ENCODE measurements at places on chromosomes 11 and 22.
A peak's percentile ranks its signal among the peaks of the same experiment; 100 is the strongest.

GRCh38 chr11:90757849-90758494, 535.1 kb upstream of the CHORDC1 start:
- no peak overlapping the region for H3K4me3 ChIP-seq
- DNase-seq, result no peak
- H3K4me1 ChIP-seq, result no peaks in the 10 kb centered on the region
- no peaks in the 10 kb centered on the region for H3K27me3 ChIP-seq
- H3K27ac ChIP-seq, result no peak overlapping the region
- no peaks in the 10 kb centered on the region for H3K36me3 ChIP-seq

DNA sequence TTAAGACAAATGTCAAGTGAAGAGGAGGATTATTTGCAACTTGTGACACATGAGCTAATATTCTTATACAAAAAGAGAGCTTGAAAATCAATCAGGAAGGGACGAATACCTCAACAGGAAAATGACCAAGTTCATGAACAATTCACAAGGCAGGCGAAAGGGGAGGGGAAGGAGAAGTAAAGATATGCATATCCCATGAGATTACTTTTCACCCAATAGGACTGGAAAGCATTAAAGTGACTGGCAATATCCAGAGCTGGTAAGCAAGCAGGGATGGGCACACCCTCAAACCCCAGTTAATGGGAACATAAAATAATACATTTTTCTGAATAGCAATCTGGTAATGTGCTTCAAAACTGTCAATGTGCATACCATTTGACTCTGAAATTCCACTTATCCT, 129.5 kb downstream of the SLC1A2 start:
- H3K4me1 ChIP-seq, result peaks cover 52% of the 10 kb centered on the region
- DNase-seq, result no peak
- no peak overlapping the region for H3K27ac ChIP-seq
- peaks cover 8% of the 10 kb centered on the region for H3K27me3 ChIP-seq

GRCh38 chr22:33871935-33872334, 48.3 kb downstream of the LARGE1 start:
- H3K4me3 ChIP-seq, result no peak overlapping the region
- no peaks in the 10 kb centered on the region for H3K27me3 ChIP-seq
- no peaks in the 10 kb centered on the region for H3K4me1 ChIP-seq
- DNase-seq, result no peak
- H3K27ac ChIP-seq, result no peak overlapping the region

- no peak overlapping the region for H3K27ac ChIP-seq
- no peaks in the 10 kb centered on the region for H3K36me3 ChIP-seq
- H3K4me1 ChIP-seq, result peaks cover 13% of the 10 kb centered on the region
- H3K4me3 ChIP-seq, result no peak overlapping the region
Measured at GRCh38 chr22:23888615-23889401, 5.4 kb upstream of the MIF start.

DNA sequence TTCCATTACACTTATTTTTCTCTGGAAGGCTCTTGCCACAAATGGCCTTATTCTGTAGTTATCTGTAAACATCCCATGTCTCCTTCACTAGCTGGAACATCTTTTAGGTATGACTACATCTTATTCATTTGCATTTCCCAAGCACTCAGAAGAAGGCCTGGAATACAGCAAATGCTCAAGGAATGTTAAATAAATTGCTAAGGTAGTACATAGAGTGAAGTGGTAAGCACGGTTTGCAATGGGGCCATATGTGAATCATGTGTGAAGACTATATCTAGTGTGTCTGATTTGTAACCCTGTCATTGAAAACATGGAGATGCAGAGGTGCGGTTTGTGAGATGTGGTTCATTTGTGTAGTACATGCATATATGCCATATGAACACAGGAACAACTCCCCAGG, 33.5 kb downstream of the GDPD4 start:
- peaks cover 14% of the 10 kb centered on the region for H3K27me3 ChIP-seq
- H3K27ac ChIP-seq, result no peak overlapping the region
- no peaks in the 10 kb centered on the region for H3K4me1 ChIP-seq
- no peak overlapping the region for H3K4me3 ChIP-seq
- no peak for DNase-seq
- no peaks in the 10 kb centered on the region for H3K36me3 ChIP-seq

GRCh38 chr11:75823946-75824345, 8.9 kb downstream of the UVRAG start:
- peaks cover 7% of the 10 kb centered on the region for H3K36me3 ChIP-seq
- peaks cover 16% of the 10 kb centered on the region for H3K4me1 ChIP-seq
- DNase-seq, result no peak
- no peak overlapping the region for H3K4me3 ChIP-seq
- H3K27ac ChIP-seq, result no peak overlapping the region

GRCh38 chr11:2933375-2934020, 4.3 kb upstream of the PHLDA2 start:
- H3K36me3 ChIP-seq, result peaks cover 3% of the 10 kb centered on the region
- H3K27ac ChIP-seq, result peak overlapping the region; percentile 23
- H3K27me3 ChIP-seq, result no peaks in the 10 kb centered on the region
- DNase-seq, result peak; percentile 48

GRCh38 chr11:41044747-41045146, 414.7 kb downstream of the LRRC4C start:
- no peak overlapping the region for H3K27ac ChIP-seq
- H3K36me3 ChIP-seq, result no peaks in the 10 kb centered on the region
- H3K27me3 ChIP-seq, result no peaks in the 10 kb centered on the region
- H3K4me1 ChIP-seq, result no peaks in the 10 kb centered on the region
- DNase-seq, result no peak
- no peak overlapping the region for H3K4me3 ChIP-seq

DNA sequence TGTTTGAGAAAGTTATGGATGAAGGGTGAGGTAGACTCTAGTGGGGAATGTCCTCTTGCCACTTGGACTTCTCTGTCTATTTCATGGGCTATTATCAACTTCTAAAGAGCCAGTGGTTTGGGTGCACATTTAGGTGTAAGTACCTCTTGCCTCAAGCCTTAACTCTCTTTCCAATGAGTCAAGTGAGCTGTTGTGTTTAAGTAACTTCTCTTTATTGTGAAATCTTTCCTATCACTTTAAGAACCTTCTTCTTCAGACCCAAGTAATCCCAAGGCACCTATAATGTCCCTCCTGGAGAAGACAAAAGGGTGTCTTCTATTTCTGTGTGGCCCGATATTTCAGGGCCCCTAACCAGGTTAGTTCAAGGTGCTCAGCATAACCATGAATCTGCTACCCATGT, 90.5 kb upstream of the VPREB1 start:
- H3K4me3 ChIP-seq, result no peak overlapping the region
- no peak overlapping the region for H3K27ac ChIP-seq
- H3K4me1 ChIP-seq, result peaks cover 4% of the 10 kb centered on the region
- no peaks in the 10 kb centered on the region for H3K36me3 ChIP-seq

DNA sequence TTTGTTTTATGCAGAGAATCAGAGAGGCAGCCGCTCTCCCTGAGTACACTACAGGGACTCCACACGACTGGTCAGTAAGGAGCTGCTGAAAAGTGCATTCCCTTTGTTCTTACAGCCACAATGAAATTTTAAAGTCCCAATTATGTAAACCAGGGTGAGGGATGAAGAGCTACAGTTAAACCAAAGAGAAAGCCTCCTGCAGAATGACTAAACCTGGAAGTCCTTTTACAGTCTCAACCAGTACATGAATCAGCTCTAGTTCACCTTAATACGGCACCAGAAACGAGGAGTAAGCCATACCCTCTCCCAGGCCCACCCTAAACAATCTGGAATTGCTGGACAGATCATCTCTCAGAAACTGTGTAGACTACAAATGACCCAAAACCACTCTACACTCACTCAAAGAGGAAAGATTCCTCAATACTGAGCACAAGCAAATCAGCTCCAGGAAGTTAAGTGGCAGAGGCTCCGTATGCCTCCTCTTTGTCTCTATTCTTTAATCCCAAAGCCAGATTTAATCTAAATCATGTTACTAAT, 113.1 kb downstream of the RBFOX2 start:
- peaks cover 3% of the 10 kb centered on the region for H3K27me3 ChIP-seq
- no peak for DNase-seq
- H3K4me1 ChIP-seq, result peaks cover 16% of the 10 kb centered on the region
- H3K4me3 ChIP-seq, result peak overlapping the region; percentile 3
- no peak overlapping the region for H3K27ac ChIP-seq

- H3K36me3 ChIP-seq, result no peaks in the 10 kb centered on the region
- H3K4me1 ChIP-seq, result no peaks in the 10 kb centered on the region
- no peak overlapping the region for H3K4me3 ChIP-seq
- H3K27ac ChIP-seq, result no peak overlapping the region
- no peaks in the 10 kb centered on the region for H3K27me3 ChIP-seq
- DNase-seq, result no peak
Measured at GRCh38 chr11:112523477-112523876, 262.8 kb upstream of the PLET1 start.

DNA sequence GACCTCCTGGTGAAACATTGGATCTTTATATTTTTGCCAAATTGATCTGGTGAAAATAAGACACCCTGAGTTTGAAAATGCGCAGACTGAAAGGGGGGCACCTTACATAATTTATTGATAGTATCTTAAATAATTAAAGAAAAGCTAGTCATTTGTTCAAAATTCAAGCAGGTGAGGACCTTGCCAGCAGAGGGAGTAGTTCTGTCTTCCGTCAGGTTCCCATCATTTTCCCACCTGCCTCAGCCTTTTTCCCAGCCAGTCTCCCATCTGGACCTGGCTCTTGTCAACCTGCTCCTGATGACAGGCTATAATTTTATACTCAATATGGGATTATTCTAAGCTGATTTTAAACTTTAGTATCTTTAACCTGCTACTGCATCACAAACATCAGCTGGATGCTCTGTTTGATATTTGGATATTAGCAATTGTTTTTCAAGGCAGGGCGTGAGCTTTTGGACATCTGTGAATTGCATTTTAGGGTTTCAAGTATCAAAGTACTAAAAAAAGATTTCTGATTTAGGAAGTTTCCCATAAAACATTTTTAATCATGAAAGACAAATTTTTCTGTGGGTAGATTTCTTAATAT, 132.0 kb downstream of the ELP4 start:
- no peak for DNase-seq
- no peak overlapping the region for H3K27ac ChIP-seq
- no peaks in the 10 kb centered on the region for H3K36me3 ChIP-seq
- no peaks in the 10 kb centered on the region for H3K27me3 ChIP-seq
- no peak overlapping the region for H3K4me3 ChIP-seq

GRCh38 chr11:26319906-26320305, 12.0 kb upstream of the ANO3 start:
- H3K36me3 ChIP-seq, result no peaks in the 10 kb centered on the region
- H3K27me3 ChIP-seq, result no peaks in the 10 kb centered on the region
- no peak overlapping the region for H3K4me3 ChIP-seq
- no peak overlapping the region for H3K27ac ChIP-seq
- no peak for DNase-seq

DNA sequence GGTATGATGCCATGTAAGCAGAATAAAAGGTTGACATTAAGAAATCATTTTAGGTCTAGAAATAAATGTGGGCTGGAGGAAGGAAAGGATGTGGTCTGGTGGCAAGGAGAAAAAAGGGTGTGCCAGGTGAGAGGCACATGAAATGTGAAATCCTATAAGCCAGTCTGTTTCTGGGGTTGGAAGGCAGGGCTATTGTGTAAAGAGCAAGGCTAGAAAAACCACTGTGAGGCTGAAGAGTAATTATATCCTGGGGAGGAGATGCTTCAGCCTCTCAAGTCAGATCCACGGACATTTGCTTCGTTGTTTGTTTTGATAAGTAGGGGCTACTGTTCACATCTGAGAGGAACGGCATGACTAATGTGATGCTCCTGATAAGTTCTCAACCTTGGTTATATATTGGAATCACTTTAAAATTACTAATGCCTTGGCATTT, 77.5 kb upstream of the CTSC start:
- DNase-seq, result peak; percentile 34
- H3K27me3 ChIP-seq, result no peaks in the 10 kb centered on the region
- H3K4me1 ChIP-seq, result peaks cover 59% of the 10 kb centered on the region
- peak overlapping the region; percentile 18 for H3K27ac ChIP-seq
- peaks cover 5% of the 10 kb centered on the region for H3K36me3 ChIP-seq
- H3K4me3 ChIP-seq, result peak overlapping the region; percentile 12
